Astrocyte (in vitro differentiated cells and primary cell): ENCODE measurements at places on chromosomes 11 and 22.

DNA sequence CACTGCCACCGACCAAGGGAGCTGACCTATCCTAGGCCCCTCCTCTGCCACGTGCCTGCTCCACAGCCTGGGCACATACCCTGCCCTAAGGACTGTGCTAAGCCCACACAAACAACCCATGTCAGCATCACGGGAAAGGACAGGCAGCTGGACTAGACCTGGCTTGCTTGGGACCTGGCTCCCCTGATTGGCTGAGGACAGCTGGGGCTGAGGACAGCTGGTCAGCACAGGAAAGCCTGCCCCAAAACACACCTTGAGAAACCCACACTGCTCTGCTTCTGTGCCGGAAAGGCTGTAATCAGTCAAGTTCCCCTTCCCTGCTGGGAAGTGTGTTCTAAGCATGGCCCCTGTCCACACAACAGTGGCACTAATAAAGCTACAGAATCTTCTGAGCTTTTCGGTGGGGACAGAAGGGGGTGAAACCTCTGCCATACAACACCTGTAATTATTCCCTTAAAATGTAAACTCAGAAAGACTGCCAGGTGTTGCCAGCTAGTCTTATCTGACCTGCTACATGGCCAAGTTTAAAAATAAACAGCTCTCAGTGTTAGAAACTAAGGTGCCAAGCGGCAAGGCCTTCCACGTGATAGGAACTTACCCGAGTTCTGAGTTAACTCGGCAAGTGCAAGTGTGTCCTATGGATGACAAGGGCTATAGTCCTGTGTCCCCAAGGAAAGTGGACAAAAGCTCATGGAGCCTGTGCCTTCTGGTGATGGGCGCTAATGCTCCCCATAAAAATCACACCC, 35.7 kb upstream of the ARFGAP3 start:
- peaks cover 4% of the 10 kb centered on the region for H3K36me3 ChIP-seq
- no peaks in the 10 kb centered on the region for H3K4me1 ChIP-seq
- H3K27me3 ChIP-seq, result no peaks in the 10 kb centered on the region
- H3K27ac ChIP-seq, result no peak overlapping the region
- no peak overlapping the region for H3K4me3 ChIP-seq

DNA sequence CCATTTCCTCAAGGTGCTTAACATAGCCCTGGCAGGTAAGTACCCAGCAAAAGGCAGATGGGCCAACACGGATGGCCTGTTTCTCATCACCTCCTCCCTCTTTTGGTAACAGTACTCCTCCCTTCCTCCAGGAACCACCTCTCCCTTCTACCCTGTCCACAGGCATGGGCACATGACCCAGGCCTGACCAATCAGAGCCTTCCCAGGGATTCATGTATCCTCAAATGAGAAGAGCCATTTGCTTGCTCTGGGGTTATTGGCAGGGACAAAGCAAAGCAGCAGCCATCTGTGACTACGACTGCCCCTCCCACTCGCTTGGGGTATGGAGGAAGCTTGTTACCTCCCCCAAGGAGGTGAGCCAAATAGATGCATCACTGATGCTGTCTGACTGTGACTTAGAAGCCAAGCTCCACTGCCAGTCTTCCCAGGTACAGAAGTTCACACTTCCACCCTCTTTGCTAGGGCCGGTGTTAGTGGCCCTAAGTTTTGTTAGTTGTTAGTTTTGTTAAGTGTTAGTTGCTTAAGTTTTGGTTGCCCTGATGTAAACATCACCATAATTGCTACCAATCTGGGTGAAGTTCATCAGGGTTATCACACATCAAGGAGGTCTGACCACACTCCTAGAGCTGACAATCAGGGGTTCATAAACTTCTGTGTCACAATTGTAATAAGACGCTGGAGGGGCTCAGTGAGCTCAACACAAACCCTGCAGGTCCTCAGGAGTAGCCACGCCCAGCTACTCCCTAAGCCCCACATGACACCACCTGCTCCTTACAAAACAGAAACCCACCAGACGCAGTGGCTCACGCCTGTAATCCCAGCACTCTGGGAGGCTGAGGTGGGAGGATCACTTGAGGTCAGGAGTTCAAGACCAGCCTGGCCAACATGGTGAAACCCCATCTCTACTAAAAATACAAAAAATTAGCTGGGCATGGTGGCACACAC, 57.3 kb downstream of the ARFGAP3 start:
- no peak overlapping the region for H3K4me3 ChIP-seq
- H3K36me3 ChIP-seq, result peaks cover 26% of the 10 kb centered on the region
- no peaks in the 10 kb centered on the region for H3K27me3 ChIP-seq
- H3K4me1 ChIP-seq, result no peaks in the 10 kb centered on the region

DNA sequence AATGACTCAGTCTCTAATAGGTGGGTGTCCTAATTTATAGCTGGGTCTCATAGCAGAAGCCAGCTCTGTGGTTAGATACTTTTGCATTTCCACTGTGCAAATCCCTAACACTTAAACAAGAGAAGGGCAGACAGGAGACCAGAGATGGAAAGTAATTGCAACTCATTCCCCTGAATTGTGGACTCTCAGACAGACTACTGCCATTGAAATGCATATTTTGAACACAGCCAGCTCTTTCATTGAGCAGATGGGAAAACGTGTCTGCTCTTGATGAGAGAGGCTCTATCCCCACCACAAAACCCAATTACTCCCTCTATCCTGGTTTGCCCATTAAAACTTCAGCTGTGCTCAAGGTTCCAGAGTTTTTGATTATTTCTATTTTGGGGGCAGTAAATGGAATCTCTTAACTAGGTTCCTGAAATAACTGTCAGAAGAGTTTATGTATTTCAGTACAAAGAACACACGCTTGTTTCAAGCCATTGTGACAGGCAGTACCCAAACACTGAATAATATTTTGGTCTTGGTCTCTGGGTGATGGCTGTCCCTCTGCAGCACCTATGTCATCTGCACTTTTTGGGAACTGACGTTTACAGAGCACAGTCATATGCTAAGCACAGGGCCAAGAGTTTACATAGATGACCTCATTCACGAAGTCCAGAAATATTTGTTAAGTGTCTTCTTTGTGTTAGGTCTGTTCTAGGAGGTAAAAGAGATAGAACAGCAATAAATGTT, 41.7 kb downstream of the FAM227A start:
- H3K36me3 ChIP-seq, result no peaks in the 10 kb centered on the region
- H3K4me1 ChIP-seq, result no peaks in the 10 kb centered on the region
- peak; percentile 22 for DNase-seq
- no peak overlapping the region for H3K4me3 ChIP-seq
- no peaks in the 10 kb centered on the region for H3K27me3 ChIP-seq
- no peak overlapping the region for H3K27ac ChIP-seq

- H3K4me1 ChIP-seq, result peaks cover 37% of the 10 kb centered on the region
- H3K36me3 ChIP-seq, result no peaks in the 10 kb centered on the region
- DNase-seq, result no peak
- no peak overlapping the region for H3K4me3 ChIP-seq
- no peaks in the 10 kb centered on the region for H3K27me3 ChIP-seq
- H3K27ac ChIP-seq, result peak overlapping the region; percentile 99
Observed at GRCh38 chr11:37503411-37504059, 905.5 kb upstream of the RAG2 start.

GRCh38 chr22:17920145-17920605, 104.2 kb downstream of the MICAL3 start:
- no peak overlapping the region for H3K27ac ChIP-seq
- no peaks in the 10 kb centered on the region for H3K36me3 ChIP-seq
- H3K4me1 ChIP-seq, result peaks cover 43% of the 10 kb centered on the region
- peak; percentile 63 for DNase-seq

GRCh38 chr22:46052331-46052771, 75.4 kb upstream of the WNT7B start:
- peaks cover 48% of the 10 kb centered on the region for H3K4me1 ChIP-seq
- H3K4me3 ChIP-seq, result no peak overlapping the region
- peak; percentile 18 for DNase-seq

DNA sequence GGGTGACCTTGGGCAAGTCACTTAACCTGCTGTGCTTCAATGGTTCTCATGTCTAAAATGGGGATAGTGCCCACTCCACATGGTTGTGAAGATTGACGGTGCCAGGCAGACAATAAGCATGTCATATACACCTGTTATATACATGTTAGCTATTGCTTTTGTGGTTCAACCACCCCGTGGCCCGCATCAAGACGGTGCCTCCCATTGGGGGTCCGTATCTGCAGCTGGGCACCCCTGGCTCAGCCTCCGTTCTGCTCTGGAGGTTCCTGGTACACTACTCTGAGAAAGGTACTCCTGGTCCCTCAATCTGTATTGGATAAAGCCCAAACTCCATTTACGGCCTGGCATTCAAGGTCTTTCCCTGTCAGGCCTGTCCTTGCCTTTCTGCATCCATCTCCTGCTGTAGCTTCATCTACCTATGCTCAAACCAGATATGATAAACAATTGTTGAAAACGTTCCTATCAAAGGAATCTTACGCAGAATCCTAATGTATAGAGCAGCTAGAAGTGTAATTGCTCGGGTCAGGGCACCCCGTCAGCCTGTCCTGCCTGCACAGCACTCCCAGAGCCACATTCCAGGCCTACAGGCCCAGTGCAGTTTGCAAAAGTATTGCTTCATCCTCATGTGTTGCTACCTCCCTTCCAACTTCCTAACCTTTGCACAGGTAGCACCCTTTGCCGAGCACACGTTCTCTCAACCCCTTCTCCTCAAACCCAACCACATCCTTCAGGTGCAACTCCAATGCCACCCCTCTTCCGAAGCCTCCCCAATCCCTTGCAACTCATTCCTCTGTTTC, 194.9 kb downstream of the BCR start:
- no peak overlapping the region for H3K4me3 ChIP-seq
- DNase-seq, result no peak
- H3K4me1 ChIP-seq, result no peaks in the 10 kb centered on the region
- no peaks in the 10 kb centered on the region for H3K36me3 ChIP-seq
- H3K27me3 ChIP-seq, result peaks cover 6% of the 10 kb centered on the region
- no peak overlapping the region for H3K27ac ChIP-seq

GRCh38 chr11:75591371-75591770, 29.3 kb downstream of the SERPINH1 start:
- H3K4me1 ChIP-seq, result no peaks in the 10 kb centered on the region
- no peaks in the 10 kb centered on the region for H3K36me3 ChIP-seq
- no peak overlapping the region for H3K4me3 ChIP-seq
- H3K27ac ChIP-seq, result no peak overlapping the region
- DNase-seq, result no peak

GRCh38 chr11:77487790-77488189, 13.9 kb upstream of the PAK1 start:
- no peaks in the 10 kb centered on the region for H3K4me1 ChIP-seq
- H3K4me3 ChIP-seq, result no peak overlapping the region
- no peak overlapping the region for H3K27ac ChIP-seq
- H3K36me3 ChIP-seq, result no peaks in the 10 kb centered on the region

GRCh38 chr11:3022300-3022967, 30.3 kb upstream of the NAP1L4 start:
- no peak overlapping the region for H3K4me3 ChIP-seq
- H3K27ac ChIP-seq, result peak overlapping the region; percentile 50
- peaks cover 25% of the 10 kb centered on the region for H3K36me3 ChIP-seq
- peaks cover 10% of the 10 kb centered on the region for H3K4me1 ChIP-seq
- H3K27me3 ChIP-seq, result no peaks in the 10 kb centered on the region

- H3K4me3 ChIP-seq, result no peak overlapping the region
- H3K4me1 ChIP-seq, result no peaks in the 10 kb centered on the region
- H3K36me3 ChIP-seq, result no peaks in the 10 kb centered on the region
- peaks cover 25% of the 10 kb centered on the region for H3K27me3 ChIP-seq
- no peak for DNase-seq
- H3K27ac ChIP-seq, result no peak overlapping the region
Observed at GRCh38 chr11:120126620-120127019, 11.3 kb downstream of the TRIM29 start.

GRCh38 chr11:117229411-117229810, 2.5 kb downstream of the PCSK7 start:
- H3K27ac ChIP-seq, result no peak overlapping the region
- H3K4me1 ChIP-seq, result peaks cover 24% of the 10 kb centered on the region
- no peaks in the 10 kb centered on the region for H3K27me3 ChIP-seq

DNA sequence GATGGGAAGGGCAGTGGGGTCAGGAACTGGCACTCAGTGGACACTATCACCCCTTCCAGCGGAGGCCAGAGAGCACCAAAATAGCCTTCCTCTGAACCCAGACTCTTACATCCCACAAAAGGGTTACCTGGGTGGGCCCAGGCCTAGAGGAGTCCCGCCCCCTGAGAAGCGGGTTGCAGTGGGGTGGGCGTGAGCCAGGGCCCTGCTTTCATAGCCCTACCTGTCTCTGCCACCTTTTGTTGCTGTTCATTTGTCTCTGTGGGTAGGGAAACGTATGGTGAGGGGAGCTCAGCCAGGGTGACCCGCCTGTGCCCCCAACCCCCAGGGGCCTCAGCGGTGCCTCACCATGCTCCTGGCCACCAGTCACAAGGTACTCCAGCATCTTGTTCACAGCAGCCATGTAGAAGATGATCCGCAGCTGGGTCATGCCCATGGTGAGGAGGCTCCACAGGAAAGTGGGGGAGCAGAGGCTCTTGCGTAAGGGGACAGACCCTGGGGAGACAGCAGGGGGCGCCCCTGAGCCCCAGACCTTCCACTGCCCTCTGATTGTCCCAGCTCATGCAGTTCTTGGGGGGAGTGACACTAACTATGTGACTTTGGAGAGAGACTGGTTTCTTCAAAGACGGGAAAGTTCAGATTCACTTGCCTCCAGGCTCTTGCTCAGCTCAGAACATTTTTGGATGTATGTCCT, 24.0 kb downstream of the SLC43A1 start:
- H3K27ac ChIP-seq, result no peak overlapping the region
- no peaks in the 10 kb centered on the region for H3K4me1 ChIP-seq

DNA sequence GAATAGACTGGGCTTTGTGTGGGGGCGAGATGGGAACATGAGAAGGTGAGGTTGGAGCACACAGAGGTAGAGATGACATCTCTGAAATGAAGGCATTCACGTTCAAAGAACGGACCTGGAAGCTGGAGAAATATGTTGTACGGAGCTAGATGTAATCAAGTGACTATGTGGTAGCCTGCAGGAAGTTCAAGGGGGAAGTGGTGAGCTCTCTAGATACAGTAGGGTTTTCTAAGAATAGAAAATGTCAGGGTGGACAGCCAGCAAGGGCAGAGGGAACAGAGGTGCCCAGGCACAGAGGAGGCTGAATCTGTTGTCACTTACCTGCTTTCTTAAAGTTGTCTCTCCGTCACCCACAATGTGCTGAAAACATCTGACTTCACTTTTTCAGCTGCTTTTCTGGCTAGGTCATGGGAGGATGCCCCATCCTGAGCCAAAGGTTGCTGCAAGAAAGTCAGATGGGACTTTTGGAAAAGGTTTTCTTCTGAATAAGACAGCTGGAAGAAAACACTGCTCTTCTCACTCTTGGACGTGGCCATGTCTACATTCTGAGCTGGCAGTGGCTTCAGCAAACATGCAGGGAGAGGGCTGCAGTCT, 171.5 kb upstream of the B3GAT1 start:
- H3K4me3 ChIP-seq, result no peak overlapping the region
- no peaks in the 10 kb centered on the region for H3K4me1 ChIP-seq
- H3K36me3 ChIP-seq, result no peaks in the 10 kb centered on the region
- H3K27me3 ChIP-seq, result no peaks in the 10 kb centered on the region
- DNase-seq, result no peak

- no peaks in the 10 kb centered on the region for H3K36me3 ChIP-seq
- DNase-seq, result no peak
- no peak overlapping the region for H3K4me3 ChIP-seq
- H3K4me1 ChIP-seq, result peaks cover 2% of the 10 kb centered on the region
- peaks cover 12% of the 10 kb centered on the region for H3K27me3 ChIP-seq
Observed at GRCh38 chr22:24947881-24948280, 1.4 kb upstream of the LHFPL7 start.

- peak; percentile 47 for DNase-seq
- H3K27me3 ChIP-seq, result no peaks in the 10 kb centered on the region
- H3K4me3 ChIP-seq, result no peak overlapping the region
- H3K27ac ChIP-seq, result peak overlapping the region; percentile 75
- H3K4me1 ChIP-seq, result peaks cover 36% of the 10 kb centered on the region
- H3K36me3 ChIP-seq, result no peaks in the 10 kb centered on the region
Observed at GRCh38 chr22:39254789-39255298, 10.1 kb upstream of the PDGFB start.
